ENCODE measurements at places on chromosomes 1 and 21. TPM values are rescaled to one million over a fixed set of nuclear protein-coding genes. Genes with fewer than 3 reads are reported as not detected.

DNA sequence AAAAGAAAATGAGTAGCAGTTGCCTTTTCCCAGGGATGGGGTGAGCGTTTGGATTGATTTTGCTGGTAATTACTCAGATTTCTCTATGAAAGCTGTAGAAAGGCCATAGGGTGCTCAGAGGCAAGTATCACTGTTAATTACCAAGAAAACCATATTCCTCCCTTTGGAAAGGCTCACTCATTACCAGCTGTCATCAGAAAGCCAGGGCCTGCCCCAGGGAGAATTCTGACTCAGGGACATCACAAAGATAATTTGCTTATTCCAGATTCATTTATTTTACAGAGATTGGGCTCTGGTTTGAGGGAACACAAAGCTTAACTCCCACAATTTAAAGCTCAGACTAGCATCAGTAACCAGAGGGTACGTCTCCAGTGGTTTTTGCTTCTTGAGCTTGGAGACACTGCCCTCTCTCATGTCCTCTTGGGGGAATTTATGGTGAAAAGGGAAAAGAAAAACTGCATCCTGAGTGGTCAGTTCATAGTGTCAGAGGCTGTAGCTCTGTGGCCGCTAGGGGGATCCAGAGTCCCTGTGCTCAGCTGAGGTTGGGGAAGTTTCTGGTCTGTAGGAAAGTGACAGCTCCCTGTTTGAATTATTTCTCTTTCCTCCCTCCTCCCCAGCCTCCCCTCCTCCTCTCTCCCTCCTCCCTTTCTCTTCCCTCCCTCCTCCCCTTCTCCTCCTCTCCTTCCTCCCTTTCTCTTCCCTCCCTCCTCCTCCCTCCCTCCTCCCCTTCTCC lies 204.3 kb downstream of the KCNJ6 start:
- peak; percentile 74 for DNase-seq

DNA sequence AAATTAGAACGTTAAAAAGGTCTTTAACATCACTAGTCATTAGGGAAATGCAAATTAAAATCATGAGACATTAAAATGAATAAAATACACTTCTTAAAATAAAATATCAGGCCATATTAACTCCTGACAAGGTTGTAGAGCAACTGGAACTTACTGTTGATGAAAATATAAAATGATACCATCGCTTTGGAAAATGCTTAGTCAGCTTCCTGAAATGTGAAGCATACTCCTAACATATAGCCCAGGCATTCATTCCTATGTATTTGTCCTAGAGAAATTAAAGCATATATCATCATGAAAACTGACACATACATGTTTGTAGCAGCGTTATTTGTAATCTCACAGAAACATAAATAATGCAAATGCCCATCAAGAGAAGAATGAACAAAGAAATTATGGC lies 211.5 kb upstream of the CHRM3 start:
- DNase-seq = no peak

- no peak for DNase-seq
These were observed 58.0 kb upstream of the SGIP1 start for GRCh38 chr1:66475940-66476339.

DNA sequence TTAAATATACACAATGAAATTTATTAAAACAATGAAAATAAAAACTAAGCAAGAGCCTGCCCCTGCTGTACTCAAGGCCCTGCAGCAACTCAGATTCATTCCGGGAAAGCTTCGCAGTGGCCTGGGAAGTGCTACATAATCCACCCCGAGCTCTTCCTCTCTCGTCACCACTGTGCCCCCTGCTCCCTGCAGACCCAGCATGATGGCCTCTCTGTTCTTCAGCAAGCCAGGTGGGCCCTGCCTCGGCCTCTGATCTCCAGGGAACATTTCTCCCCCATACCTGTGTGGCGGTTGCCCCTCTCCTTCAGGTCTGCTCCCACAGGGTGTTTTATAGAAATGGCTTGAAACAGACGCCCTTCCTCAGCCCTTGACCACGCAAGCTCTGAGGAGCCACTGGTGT lies 10.6 kb downstream of the RNF187 start:
- DNase-seq = no peak

- DNase-seq = no peak
These were observed 27.4 kb downstream of the ETS2 start for GRCh38 chr21:38833117-38833516.

GRCh38 chr1:42891465-42892138 lies 45.2 kb downstream of the ZNF691 start:
- no peak for DNase-seq

- DNase-seq = peak; percentile 91
These were observed 6.4 kb downstream of the ADARB1 start for GRCh38 chr21:45080639-45081414.

- no peak for DNase-seq
These were observed 100.1 kb downstream of the DUSP10 start for GRCh38 chr1:221641811-221642210.

GRCh38 chr21:34313116-34313515 lies 50.7 kb upstream of the KCNE2 start:
- no peak for DNase-seq

GRCh38 chr1:215076322-215076721 lies 6.2 kb upstream of the KCNK2 start:
- peak; percentile 53 for DNase-seq

GRCh38 chr1:36922071-36922470 lies 112.2 kb downstream of the GRIK3 start:
- no peak for DNase-seq

- DNase-seq = peak; percentile 67
These were observed 65.5 kb downstream of the CASZ1 start for GRCh38 chr1:10730985-10731384.

GRCh38 chr1:110082477-110082876 lies 12.0 kb upstream of the ALX3 start:
- DNase-seq = no peak

DNA sequence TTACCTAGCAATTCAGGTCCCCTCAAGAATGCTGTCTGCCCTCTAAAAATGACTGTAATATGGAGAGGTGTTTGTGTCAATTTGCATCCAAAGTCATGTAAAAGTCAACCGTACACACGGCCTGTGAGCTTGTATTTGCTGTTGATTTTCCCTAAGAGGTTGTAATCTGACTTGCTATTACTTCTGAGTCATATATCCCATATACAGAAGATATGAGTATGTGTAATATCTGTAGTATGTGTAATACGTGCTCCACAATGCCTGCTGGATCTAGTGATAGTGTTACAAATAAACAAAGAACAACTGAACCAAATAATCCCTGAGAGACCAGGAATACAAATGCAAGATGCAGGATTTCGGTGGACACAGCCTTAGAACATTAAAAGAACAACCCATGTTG lies 1.4 kb upstream of the KCNJ6 start:
- DNase-seq = peak; percentile 44

DNA sequence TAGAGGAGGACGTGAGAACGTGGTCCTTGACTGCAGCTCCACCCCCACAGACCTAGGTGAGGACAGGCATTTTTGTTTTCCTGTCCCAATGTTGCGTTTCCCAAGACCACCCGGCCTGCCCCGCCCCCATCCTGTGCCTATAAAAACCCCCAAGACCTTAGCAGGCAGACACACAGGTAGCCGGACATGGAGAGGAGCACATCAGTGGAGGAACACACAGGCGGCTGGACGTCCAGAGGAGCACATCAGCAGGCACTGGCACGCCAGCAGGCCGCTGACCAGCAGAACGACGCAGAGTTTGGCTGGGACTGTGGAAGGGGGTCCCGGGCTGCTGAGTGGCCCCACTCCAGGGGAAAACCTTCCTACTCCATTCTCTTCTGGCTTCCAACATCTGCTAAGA lies 12.7 kb upstream of the HMGCL start:
- no peak for DNase-seq

DNA sequence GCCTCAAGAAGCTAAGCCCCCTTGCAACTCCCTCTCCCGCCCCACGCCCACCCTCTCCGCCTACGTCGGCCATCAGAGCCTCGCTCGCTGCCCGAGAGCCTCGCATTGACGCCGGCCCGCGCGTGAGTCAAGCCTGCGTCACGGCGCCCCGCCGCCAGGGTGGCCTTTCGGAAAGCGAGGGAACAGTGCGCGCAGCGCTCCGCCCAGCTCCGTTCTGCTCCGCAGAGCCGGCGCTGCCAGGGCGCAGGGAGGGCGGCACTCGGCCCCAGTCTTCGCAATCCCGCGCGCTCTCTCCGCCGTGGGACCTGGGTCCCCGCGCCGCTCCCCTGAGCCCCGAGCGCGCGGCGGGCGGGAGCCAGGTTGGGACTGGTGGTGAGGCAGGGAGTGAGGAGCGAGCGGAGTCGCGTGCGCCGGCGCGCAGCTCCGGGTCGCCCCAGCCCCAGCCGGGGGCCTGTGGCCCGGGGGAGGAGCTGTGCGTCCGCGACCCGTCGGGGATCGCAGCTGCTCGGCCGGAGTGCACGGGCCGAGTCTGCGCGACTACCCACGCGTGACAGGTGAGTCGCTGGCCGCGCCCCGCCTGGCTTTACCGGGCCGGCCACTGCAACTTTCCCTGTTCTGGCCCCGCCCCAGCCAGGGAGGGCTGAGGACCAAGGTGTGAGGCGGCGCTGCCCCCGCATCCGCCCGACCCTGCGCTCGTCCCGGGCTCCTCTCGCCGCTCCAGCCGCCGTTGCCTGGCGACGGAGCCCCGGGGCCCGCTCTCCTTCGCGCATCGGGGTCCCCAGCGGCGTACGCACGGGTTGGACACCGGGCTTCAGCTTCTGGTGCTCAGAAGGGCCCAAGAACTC lies at the start of gene SLC6A17:
Gene SLC6A17 (plus strand): TSS at position 165 of the 845 bp plus-strand sequence. CDS start 16,436 bp downstream, outside the sequence.
- peak; percentile 13 for DNase-seq

DNA sequence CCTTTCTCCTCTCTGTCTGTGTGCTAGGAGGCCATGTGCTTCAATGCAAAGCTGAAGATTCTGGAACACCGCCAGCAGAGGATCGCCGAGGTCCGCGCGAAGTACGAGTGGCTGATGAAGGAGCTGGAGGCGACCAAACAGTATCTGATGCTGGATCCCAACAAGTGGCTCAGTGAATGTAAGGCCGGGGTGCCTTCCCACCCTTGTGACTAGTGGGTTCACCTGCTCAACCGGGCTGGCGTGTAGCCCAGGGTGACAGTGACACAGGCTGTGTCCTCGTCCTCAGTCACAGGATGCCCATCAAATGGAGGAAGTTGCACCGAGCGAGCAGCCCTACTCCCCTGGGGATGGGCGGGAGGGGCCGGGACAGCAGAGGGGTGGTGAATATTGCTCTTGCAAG lies 544.1 kb downstream of the KIF26B start:
- DNase-seq = no peak

DNA sequence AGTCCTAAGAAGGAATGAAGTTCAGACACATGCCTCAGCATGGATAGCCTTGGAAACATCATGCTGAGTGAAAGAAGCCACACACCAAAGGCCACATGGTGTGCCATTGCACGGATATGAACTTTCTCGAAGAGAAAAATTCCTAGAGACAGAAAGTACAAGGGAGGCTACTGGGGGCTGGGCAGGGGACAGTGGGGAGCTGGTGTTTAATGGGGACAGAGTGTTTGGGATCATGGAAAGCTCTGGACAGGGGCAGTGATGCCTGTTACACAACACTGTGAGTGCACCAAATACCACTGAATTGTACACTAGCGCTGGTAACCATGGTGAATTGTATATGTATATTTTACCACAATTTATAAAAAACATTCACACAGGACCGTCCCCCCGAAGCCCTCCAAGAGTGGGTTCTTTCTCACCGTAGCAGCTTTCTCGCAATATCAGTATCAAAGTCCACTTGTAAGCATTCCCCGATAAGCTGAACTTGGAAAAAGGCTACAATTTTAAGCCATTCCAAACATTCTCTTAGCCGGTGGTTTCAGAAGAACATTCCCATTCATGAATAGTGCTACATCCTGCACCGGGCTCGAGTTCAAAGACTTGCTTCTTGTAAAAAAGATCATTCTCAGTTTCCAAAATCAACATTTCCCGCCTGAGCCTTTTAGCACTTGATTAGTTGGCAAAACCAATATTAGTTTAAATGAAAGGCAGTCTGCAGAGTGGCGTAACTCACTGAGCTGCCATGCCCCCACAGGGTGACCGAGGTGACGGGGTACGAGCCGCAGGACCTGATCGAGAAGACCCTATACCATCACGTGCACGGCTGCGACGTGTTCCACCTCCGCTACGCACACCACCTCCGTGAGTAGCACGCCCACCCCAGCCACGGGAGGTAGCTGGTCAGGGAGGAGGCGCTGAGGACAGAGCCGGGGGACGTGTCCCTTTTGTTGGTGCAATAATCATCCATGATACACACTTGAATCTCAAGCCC lies 31.7 kb downstream of the SIM2 start:
- no peak for DNase-seq

DNA sequence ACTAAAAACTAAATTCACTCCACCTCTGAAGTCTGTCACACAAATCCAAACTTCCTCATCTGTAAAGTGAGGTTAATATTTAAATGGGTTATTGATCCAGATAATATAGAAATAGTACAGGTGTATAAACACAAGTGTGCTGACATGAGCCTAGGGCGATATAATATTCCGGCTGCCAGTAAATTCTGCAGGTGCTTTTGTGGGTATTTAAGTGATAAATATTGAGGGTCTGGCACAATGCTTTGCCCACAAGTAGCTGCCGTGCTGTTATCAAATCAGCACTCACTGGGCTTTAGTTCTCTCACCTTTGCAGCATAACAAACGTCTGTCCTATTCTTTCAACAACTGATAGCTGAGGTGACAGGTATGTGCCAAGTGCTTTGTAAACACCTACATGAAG lies 7.6 kb downstream of the PABPC4 start:
- DNase-seq = no peak

DNA sequence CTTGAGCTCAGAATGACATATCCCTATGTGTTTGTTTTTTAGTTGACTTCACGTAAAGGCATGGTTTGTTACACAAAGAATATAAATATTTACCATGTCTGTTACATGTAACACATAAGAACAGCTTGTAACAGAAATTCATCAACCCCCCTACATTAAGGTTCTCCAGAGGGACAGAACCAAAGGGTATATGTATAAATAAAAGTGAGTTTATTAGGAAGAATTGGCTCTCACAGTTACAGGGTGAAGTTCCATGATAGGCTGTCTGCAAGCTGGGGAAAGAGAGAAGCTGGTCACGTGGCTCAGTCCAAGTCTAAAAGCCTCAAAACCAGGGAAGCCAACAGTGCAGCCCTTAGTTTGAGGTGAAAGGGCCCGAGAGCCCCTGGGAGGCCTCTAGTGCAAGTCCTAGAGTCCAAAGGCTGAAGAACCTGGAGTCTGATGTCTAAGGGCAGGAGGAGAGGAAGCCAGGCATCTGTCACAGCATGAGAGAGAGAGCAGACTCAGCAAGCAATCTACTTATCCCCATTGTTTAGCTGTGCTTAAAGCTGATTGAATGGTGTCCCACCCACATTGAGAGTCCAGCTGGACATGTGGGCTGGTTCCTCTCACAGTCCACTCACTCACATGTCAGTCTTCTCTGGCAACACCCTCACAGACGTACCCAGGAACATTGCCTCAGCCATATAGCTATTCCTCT lies 15.8 kb downstream of the THRAP3 start:
- peak; percentile 46 for DNase-seq

- DNase-seq = no peak
These were observed 161.6 kb upstream of the KCNJ15 start for GRCh38 chr21:38095220-38095619.

GRCh38 chr1:244680667-244681066 lies 27.7 kb downstream of the DESI2 start:
- DNase-seq = no peak

The C1orf52 gene
- total RNA-seq = 23.7 TPM

The ARPC5 gene
- total RNA-seq = 288 TPM

The RIMKLA gene
- total RNA-seq = under 0.01 TPM

The KCNE2 gene
- total RNA-seq = not detected

The SLC9C2 gene
- not detected for total RNA-seq

The FMN2 gene
- total RNA-seq = 35.0 TPM

The PLD5 gene
- total RNA-seq = not detected

The APOBEC4 gene
- not detected for total RNA-seq

The SEC16B gene
- total RNA-seq = 1.6 TPM

Data from fibroblast of villous mesenchyme (primary cell).